8988T (cell line): ENCODE measurements at places on chromosomes 13 and 19.
A peak's percentile ranks its signal among the peaks of the same experiment; 100 is the strongest.

GRCh38 chr13:90016688-90017087, 1330.8 kb upstream of the MIR17HG start:
- no peak for DNase-seq

- peak; percentile 99 for DNase-seq
Measured at GRCh38 chr19:18683109-18683957, at the start of gene CRTC1. CRTC1 (plus strand) TSS chr19:18683680; CDS start chr19:18683703, 23 bp downstream.

DNA sequence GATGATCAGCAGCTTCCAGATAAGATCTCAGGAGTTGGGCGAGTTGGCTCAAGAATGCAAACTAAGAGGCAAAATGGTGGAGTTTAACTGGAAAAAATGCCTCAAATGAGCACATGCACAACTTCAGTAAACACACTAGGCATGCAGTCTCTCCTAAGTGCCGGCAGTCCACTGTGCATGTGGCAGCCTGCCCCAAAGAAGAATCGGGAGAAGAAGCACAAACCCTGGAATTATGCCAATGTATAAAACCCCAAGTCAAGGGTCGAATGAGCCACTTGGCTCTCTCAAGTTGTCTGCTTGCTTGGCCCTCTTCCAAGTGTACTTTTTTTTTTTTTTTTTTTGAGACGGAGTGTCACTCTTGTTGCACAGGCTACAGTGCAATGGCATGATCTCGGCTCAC, 53.3 kb upstream of the SLITRK1 start:
- DNase-seq, result no peak

DNA sequence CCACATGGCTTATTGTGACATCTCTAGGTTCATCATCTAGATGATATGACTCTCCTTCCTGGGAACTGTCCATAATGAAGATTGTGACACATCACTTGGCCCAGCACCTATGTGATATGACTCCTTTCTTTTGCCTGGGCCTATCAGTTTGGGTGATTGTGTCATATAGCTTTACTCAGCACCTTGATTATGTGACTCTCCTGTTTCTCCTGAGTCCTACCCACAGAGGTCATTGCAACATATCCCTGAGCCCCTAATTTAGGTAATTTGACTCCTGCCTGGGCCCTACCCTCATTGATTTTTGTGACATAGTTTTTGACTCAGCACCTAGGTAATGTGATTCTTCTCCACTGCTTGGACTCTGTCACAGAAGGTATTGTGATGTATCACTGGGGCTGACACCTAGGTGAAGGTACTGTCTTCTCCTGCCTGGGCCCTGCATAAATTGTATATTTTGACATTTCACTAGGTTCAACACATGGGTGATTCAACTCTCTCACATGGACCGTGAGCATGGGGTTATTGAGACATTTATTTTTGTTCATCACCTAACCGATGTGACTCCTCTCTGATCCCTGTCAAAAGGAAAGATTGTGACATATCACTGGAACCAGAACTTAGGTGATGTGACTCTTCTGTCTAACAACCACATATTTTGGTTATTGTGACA, 26.2 kb upstream of the ZNF254 start:
- no peak for DNase-seq

DNA sequence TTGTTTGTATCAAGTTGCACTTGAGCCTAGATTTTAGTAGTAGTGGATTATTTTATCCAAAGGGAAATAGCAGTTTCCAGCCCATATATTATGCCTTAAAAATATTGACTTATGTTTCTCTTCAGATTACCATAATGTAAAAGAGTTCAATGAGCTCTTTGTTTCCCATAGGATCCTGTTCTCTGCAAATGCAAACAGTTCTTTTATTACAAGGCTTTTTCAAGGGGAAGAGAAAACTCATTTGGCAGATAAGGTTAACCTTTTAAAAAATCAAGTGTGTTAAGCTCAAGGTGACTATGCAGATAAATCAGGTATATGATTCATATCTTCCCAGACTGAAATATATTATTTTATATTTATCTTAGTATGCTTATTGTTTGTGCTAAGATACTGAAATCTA, 961.2 kb upstream of the SPRY2 start:
- no peak for DNase-seq

DNA sequence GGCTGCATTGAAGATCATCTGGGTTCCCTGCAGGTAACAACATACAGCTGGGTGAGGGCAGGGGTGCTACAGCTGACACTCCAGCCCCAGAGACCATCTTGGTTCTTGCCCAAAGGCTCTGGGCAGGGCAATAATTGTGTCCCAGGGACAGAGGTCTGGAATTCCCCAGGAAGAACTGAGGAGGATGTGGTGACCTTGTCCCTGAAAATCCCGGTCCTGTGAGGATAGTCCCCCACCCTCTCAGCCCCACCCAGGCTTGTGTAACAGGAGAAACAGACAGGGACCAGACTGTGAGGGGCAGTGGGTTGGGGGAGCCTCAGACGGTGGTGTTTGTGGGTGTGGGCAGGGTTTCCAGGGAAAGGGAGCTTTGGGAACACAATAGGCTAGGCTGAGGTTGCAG, 63.5 kb downstream of the COLGALT1 start:
- no peak for DNase-seq
